HepG2 (cell line): ENCODE measurements at places on chromosomes 2 and 18.

- H3K27ac ChIP-seq: peak overlapping the region; percentile 77
- H3K4me1 ChIP-seq: peaks cover 48% of the 10 kb centered on the region
- H3K4me3 ChIP-seq: peak overlapping the region; percentile 80
- H3K27me3 ChIP-seq: no peaks in the 10 kb centered on the region
Observed at GRCh38 chr2:230411570-230412370, 4.2 kb upstream of the SP100 start.

- no peak for DNase-seq
- no peaks in the 10 kb centered on the region for H3K36me3 ChIP-seq
Observed at GRCh38 chr2:20080428-20080827, 29.0 kb upstream of the LAPTM4A start.

DNA sequence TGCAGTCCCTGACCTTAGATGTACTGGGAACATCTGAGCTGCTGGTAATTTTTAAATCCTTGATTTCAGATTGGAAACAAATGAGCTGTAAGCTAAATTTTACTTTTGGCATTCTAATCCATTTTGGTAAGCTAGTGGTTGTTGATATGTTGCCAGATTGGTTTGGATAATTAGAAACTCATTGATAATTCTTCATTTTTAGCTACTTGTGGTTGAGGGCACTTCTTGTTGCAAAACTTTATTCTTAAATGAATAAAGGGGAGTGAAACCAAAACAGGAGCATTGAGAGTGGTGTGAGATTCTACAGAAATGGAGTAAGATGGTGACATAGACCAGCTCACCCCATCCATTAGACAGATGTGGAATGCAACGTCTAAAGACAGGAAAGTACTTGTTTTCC, 64.5 kb downstream of the ITGB1BP1 start:
- H3K27me3 ChIP-seq: no peaks in the 10 kb centered on the region
- H3K4me1 ChIP-seq: peaks cover 15% of the 10 kb centered on the region
- DNase-seq: no peak
- H3K27ac ChIP-seq: no peak overlapping the region

DNA sequence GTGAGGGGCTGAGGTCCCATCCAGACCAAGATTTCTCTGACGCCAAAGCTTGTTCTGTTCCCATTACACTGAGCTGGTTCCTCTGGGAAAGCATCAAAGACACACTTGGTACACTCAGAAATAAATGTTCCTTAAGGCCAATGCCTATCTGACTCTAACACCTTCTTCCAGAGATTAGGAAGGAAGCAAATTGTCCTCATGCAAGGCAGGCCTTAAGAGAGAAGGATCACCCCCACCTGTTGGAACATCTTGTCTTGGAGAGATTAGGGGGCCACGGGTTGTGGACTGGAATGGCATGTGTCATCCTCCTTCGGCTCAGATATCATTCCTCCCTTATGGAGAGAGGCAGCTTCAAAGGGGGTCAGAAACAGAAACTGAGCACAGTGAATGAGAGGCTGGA, 100.2 kb downstream of the ANKRD44 start:
- no peak overlapping the region for H3K27ac ChIP-seq
- H3K36me3 ChIP-seq: no peaks in the 10 kb centered on the region
- no peaks in the 10 kb centered on the region for H3K27me3 ChIP-seq
- H3K4me3 ChIP-seq: no peak overlapping the region

- peak overlapping the region; percentile 82 for H3K4me3 ChIP-seq
- no peaks in the 10 kb centered on the region; the same call in 2 of the 3 replicates for H3K27me3 ChIP-seq
- peak overlapping the region; percentile 90 for H3K27ac ChIP-seq
- H3K4me1 ChIP-seq: peaks cover 49% of the 10 kb centered on the region
Observed at GRCh38 chr18:3454365-3455089, 4.6 kb downstream of the TGIF1 start.

DNA sequence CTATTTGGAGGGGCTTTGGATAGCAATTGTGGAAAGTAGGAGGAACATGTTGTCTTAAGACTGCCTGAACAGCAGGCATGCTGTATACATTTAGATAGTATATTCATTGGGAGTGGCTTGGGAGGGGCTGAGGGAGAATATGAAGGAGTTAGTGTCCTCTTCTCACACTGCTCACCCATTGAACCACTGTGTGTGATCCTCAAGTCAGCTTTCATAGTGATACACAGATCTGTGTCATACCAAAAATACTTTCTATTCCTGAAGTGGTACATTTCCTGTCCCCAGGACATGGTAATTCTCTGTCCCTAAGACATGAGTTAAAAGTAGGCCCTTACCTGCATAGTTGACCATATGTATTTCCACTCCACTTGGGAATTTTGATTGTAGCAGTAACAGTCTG, 9.6 kb downstream of the NEMP2 start:
- H3K27ac ChIP-seq: no peak overlapping the region
- no peak overlapping the region for H3K4me3 ChIP-seq
- H3K36me3 ChIP-seq: no peaks in the 10 kb centered on the region; the same call in 2 of the 3 replicates
- DNase-seq: no peak
- H3K27me3 ChIP-seq: no peaks in the 10 kb centered on the region

- H3K27ac ChIP-seq: no peak overlapping the region
- H3K4me1 ChIP-seq: no peaks in the 10 kb centered on the region
- peaks cover 58% of the 10 kb centered on the region for H3K36me3 ChIP-seq
- no peaks in the 10 kb centered on the region for H3K27me3 ChIP-seq
- H3K4me3 ChIP-seq: no peak overlapping the region
Observed at GRCh38 chr2:85548608-85548900, 9.6 kb downstream of the MAT2A start.

GRCh38 chr2:64966839-64967238, 22.4 kb upstream of the SLC1A4 start:
- no peaks in the 10 kb centered on the region for H3K27me3 ChIP-seq
- no peak overlapping the region for H3K27ac ChIP-seq
- H3K4me1 ChIP-seq: peaks cover 7% of the 10 kb centered on the region
- H3K4me3 ChIP-seq: no peak overlapping the region

GRCh38 chr2:237280229-237280628, 133.7 kb downstream of the COL6A3 start:
- H3K4me3 ChIP-seq: no peak overlapping the region
- no peak for DNase-seq
- H3K27ac ChIP-seq: no peak overlapping the region

- H3K27ac ChIP-seq: no peak overlapping the region
- H3K27me3 ChIP-seq: no peaks in the 10 kb centered on the region
- DNase-seq: no peak
Observed at GRCh38 chr2:78351208-78351607, 674.3 kb upstream of the REG3G start.

DNA sequence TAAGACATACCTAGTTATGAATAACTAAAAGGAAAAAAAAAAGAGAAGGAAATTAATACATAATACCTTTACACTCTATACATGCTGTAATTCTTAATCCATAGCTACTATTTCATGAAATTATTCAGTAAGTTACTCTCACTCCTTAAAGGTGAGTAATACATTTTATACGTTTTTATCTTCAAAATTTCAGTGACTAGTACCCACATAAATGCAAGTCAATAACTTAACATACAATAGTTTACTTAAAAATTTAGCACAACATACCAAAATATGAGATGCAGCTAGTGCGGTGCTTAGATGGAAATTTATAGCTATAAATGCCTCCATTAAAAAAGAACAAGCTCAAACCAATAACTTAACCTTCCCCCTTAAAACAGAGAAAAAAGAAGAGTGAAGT, 36.0 kb upstream of the DTNB start:
- H3K4me1 ChIP-seq: peaks cover 59% of the 10 kb centered on the region
- no peaks in the 10 kb centered on the region for H3K27me3 ChIP-seq
- H3K4me3 ChIP-seq: no peak overlapping the region
- H3K36me3 ChIP-seq: no peaks in the 10 kb centered on the region
- H3K27ac ChIP-seq: no peak overlapping the region

DNA sequence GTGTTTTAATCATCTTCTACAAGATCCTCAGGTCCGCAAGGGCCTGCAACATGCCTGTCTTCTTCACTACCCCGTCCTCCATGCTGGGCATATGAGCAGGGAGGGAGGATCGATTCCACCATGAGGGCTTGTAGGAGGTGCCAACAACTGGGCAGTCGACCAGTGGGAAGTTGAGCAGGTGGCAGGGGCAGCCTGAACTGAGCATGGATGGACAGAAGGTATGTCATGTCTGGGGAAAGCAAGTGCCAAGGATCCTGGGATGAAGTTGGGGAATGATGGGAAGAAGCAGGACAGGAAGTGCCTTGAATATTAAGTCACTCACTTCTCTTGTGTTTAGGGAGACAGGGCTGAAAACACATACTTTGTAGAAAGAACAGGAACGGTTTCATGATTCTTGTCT, 44.7 kb downstream of the CTIF start:
- H3K27ac ChIP-seq: no peak overlapping the region
- peaks cover 60% of the 10 kb centered on the region for H3K4me1 ChIP-seq
- H3K36me3 ChIP-seq: no peaks in the 10 kb centered on the region; the same call in 2 of the 3 replicates
- H3K4me3 ChIP-seq: no peak overlapping the region

DNA sequence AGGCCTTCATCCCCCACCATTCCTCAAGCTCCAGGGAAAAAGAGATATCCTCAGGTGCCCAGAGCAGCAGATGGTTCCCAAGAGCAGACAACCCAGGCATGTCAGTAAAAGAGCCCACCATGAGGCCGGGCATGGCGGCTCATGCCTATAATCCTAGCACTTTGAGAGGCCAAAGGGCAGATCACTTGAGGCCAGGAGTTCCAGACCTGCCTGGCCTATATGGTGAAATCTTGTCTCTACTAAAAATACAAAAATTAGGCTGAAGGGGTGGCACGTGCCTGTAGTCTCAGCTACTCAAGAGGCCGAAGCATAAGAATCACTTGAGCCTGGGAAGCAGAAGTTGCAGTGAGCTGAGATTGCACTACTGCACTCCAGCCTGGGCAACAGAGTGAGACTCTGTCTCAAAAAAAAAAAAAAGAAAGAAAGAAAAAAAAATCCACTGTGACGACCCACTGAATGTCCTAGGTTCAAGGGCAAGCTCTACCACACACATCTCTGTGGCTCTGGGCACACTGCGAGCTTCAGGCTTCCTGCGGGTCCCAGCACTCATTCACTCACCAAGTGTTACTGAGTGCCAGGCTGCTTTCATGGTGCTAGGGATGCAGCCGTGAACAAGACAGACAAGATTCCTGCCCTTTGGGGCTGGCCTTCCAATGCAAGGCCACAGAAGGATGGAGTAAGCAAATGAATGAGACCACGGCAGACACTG, 6.5 kb upstream of the DUSP2 start:
- DNase-seq: no peak
- H3K27me3 ChIP-seq: peaks cover 16% of the 10 kb centered on the region; the same call in 1 of the 2 replicates
- no peak overlapping the region for H3K27ac ChIP-seq
- peaks cover 4% of the 10 kb centered on the region; the same call in 1 of the 2 replicates for H3K4me1 ChIP-seq
- H3K4me3 ChIP-seq: no peak overlapping the region
- no peaks in the 10 kb centered on the region for H3K36me3 ChIP-seq

- H3K27me3 ChIP-seq: no peaks in the 10 kb centered on the region
- H3K4me3 ChIP-seq: no peak overlapping the region
- H3K27ac ChIP-seq: no peak overlapping the region
- no peaks in the 10 kb centered on the region for H3K36me3 ChIP-seq
Observed at GRCh38 chr2:181934694-181935093, 43.2 kb downstream of the ITPRID2 start.

GRCh38 chr2:7456762-7457161, 539.5 kb downstream of the RNF144A start:
- DNase-seq: no peak
- no peaks in the 10 kb centered on the region for H3K4me1 ChIP-seq
- no peaks in the 10 kb centered on the region for H3K36me3 ChIP-seq
- no peak overlapping the region for H3K27ac ChIP-seq
- no peaks in the 10 kb centered on the region for H3K27me3 ChIP-seq

- peaks cover 11% of the 10 kb centered on the region; the same call in 1 of the 2 replicates for H3K4me1 ChIP-seq
- H3K4me3 ChIP-seq: no peak overlapping the region
- H3K27ac ChIP-seq: no peak overlapping the region
- DNase-seq: no peak
- no peaks in the 10 kb centered on the region for H3K36me3 ChIP-seq
- H3K27me3 ChIP-seq: peaks cover 38% of the 10 kb centered on the region
Observed at GRCh38 chr2:231015478-231015877, 19.6 kb downstream of the SPATA3 start.

GRCh38 chr2:121650315-121650930, 1.2 kb upstream of the CLASP1 start:
- peak overlapping the region; percentile 99 for H3K27ac ChIP-seq
- no peak for DNase-seq
- peaks cover 47% of the 10 kb centered on the region for H3K4me1 ChIP-seq
- no peaks in the 10 kb centered on the region for H3K27me3 ChIP-seq

GRCh38 chr2:42345986-42346385, 15.0 kb downstream of the COX7A2L start:
- no peak overlapping the region for H3K4me3 ChIP-seq
- H3K27ac ChIP-seq: peak overlapping the region; percentile 46
- DNase-seq: no peak
- peaks cover 14% of the 10 kb centered on the region; the same call in 2 of the 3 replicates for H3K36me3 ChIP-seq

GRCh38 chr2:94870440-94871225, 597 bp upstream of the TEKT4 start:
- no peak overlapping the region for H3K27ac ChIP-seq
- H3K4me3 ChIP-seq: no peak overlapping the region
- no peaks in the 10 kb centered on the region for H3K36me3 ChIP-seq

- no peaks in the 10 kb centered on the region for H3K27me3 ChIP-seq
- no peaks in the 10 kb centered on the region for H3K4me1 ChIP-seq
- H3K4me3 ChIP-seq: no peak overlapping the region
- peak; percentile 12 for DNase-seq
- H3K27ac ChIP-seq: no peak overlapping the region
Observed at GRCh38 chr2:137659616-137660015, 304.7 kb upstream of the HNMT start.

DNA sequence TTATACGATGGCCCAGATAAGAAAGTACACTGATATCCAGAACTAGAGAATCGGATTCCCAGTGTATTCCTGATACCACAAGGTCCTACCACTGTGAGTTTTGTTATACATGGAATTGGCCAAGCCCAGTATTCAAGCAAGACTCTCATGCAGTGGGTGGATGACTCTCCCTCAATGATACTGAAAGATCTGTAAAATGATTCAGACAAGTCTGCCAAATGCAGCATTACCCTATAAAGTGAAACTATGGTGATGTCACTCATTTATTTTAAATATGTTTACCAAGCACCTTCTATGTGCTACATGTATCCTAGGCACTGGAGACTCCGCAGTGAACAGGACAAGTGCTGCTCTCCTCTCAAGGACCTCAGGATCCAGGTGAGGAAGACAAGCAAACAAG, 22.6 kb downstream of the MYO5B start:
- H3K4me3 ChIP-seq: no peak overlapping the region
- no peak for DNase-seq
- no peak overlapping the region for H3K27ac ChIP-seq
- H3K36me3 ChIP-seq: no peaks in the 10 kb centered on the region
- H3K4me1 ChIP-seq: no peaks in the 10 kb centered on the region

GRCh38 chr2:168802859-168803725, 655 bp downstream of the NOSTRIN start:
- H3K27me3 ChIP-seq: no peaks in the 10 kb centered on the region
- H3K4me3 ChIP-seq: no peak overlapping the region
- DNase-seq: no peak

- DNase-seq: no peak
- peaks cover 7% of the 10 kb centered on the region for H3K27me3 ChIP-seq
- no peak overlapping the region for H3K27ac ChIP-seq
- H3K36me3 ChIP-seq: no peaks in the 10 kb centered on the region
- H3K4me3 ChIP-seq: no peak overlapping the region
- H3K4me1 ChIP-seq: peaks cover 4% of the 10 kb centered on the region; the same call in 1 of the 2 replicates
Observed at GRCh38 chr2:233037078-233037477, 4.6 kb downstream of the NEU2 start.

- no peaks in the 10 kb centered on the region for H3K27me3 ChIP-seq
- no peaks in the 10 kb centered on the region for H3K36me3 ChIP-seq
- no peak overlapping the region for H3K4me3 ChIP-seq
- no peak overlapping the region for H3K27ac ChIP-seq
Observed at GRCh38 chr18:5452943-5453443, 90.8 kb downstream of the EPB41L3 start.

- no peak overlapping the region for H3K4me3 ChIP-seq
- H3K27me3 ChIP-seq: no peaks in the 10 kb centered on the region
- DNase-seq: no peak
- peaks cover 17% of the 10 kb centered on the region for H3K36me3 ChIP-seq
- peaks cover 36% of the 10 kb centered on the region for H3K4me1 ChIP-seq
Observed at GRCh38 chr2:46989491-46990230, 74.1 kb upstream of the MCFD2 start.
